ENCODE measurements at places on chromosomes 12 and 14.

DNA sequence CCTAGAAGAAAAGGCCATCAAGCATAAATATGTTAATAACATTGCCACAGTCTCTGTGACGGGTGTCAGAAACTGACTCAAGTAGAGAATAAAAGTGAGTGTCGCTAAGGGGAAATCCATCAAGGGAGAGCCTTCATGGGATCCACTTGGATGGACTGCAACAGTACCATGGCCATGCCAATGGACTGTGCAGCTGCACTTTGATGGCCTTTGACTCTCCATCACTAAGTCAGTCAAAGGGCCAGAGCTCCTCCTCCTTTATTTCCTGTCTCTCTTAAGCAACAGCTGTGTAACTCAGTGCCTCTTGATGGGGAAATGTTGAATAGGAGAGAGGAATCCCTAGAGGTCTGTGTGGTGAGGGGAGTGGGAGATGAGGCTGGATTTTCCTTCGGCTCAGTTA lies 335.2 kb downstream of the BMP4 start:
- no peak for DNase-seq

- DNase-seq: no peak
Measured at GRCh38 chr12:15931590-15932053, 20.5 kb downstream of the DERA start.

DNA sequence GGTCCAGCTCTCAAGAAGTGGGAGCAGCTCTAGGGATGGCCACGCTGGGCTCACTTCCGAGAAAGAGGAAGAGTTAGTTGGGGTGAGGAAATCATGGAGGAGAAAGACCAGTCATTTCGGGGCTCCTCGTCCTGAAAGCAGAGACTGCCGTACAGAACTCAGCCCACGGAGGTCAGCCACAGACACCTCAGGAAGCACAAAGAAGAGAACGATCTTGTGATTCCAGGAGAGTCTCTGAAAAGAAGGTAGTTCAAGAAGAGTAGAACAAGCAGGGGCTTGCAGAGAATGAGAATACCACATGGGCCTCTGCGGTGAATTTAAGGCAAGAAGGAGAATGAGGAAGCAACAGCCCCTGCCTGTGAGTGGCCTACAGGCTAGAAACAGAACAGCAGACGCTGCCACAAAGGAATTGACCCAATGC lies 311.9 kb downstream of the CACNA1C start:
- no peak for DNase-seq

DNA sequence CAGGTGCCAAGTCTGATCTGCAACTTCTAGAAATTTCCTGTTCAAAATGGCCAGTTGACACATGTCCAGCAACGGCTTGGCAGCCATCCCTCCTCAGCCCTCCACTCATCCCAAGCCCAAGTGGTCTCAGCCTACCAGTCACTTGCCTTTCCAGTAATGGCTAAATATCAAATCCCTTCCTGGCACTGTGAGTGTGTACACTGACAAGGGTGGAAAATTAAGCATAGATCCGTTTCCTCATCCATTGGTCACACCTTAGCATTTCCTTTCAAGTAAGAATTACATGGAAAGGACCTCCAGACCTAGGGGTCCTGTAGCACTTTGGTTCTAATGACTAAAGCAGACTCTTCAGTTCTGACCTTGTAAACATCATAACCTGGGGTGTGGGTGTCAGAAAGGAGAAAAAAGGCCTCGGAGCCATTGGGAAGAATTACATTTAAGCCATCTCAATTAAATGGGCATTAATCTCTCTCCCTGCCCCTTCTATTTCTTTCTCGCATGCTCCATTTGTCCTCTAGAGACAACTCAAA lies 15.4 kb downstream of the LLPH start:
- DNase-seq: no peak

- no peak for DNase-seq
Measured at GRCh38 chr12:31369712-31370521, 44.0 kb upstream of the SINHCAF start.
